ENCODE measurements at places on chromosomes 3 and 15. TPM values are rescaled to one million over a fixed set of nuclear protein-coding genes. Genes with fewer than 3 reads are reported as not detected.

The MYNN gene
- total RNA-seq = 12.7 TPM

DNA sequence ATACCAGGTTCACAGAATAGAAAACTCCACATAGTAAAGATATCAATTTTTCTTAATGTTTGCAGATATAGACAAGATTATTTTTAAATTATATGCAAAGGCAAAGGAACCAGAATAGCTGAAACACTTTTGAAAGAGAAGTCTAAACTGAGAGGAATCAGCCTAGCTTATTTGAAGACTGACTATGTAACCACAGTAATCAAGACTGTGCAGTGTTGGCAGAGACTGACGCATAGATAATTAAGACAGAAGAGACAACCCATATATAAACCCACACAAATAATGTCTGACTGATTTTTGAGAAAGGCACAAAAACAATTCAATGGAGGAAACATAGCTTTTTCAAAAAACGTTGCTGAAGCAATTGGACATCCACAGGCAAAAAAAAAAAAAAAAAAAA, 28.6 kb upstream of the ACKR4 start:
- no peak for DNase-seq

- no peak for DNase-seq
Observed at GRCh38 chr3:59483191-59483590, 433.4 kb upstream of the CFAP20DC start.

The HES1 gene
- 38.9 TPM for total RNA-seq

DNA sequence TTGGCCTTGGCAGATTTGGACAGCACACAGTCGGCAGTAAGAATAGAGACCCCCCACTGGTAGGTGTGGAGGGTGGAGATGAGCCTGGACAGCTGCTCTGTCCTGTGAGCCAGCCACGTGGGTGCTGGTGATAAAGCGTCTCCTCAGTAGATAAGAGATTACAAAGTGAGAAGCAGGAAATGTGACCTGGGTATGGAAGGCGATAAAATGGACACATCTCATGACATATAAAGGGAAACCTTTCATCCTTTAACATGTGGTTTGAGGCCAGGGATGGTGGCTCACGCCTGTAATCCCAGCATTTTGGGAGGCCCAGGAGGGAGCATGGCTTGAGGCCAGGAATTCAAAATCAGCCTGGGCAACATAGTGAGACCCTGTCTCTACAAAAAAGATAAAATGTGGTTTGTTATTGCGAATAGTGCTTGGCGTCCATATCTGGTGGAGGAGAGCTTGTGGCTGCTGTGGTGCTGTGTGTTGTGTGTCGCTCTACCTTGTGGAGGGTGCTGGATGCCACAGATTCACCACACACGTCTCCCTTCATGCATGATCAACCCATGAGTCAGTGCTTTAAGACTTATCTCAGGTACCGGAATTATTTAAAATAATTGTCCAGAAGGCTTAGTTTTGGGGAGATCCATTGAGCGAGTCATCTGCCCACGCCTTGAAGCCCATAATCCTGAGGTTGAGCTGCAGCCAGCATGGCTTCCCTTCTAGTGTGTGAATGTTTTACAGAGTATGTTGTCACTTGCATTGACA, 157.0 kb downstream of the GABRG3 start:
- DNase-seq = no peak

DNA sequence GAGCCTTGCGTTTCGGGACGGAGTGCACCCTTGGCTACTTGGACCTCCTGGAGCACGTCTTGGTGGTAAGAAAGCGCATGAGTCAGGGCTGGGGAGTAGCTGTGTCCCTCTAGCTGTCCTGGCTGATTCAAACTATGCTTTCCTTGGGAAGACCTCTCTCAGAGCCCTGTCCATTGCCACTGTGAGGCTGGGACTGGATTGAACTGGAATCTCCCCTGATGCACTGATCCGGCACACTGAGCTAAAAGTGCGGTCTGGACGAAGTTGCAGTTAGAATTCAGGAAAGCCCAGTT, 232.6 kb upstream of the TPM1 start:
- no peak for DNase-seq

The KBTBD8 gene
- total RNA-seq = 1.8 TPM

DNA sequence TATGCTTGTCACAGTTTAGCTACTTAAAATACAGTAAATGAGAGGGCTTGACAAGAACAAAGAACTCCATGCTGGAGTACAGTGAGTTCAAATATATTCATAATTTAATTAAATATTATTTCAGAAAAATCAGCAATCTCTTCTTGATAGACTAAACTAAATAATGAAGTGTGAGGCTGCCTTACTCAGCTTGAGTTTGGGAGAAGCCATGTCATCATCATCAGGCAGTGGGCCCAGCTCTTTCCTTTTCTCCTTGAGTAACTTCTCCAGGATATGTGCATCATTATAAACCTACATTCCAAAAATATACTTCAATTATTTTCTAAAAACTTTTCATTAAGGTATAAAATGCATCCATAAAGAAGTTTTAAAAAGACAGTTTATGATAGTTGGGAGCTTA, 70.5 kb downstream of the PBRM1 start:
- DNase-seq = no peak

- no peak for DNase-seq
Observed at GRCh38 chr3:99846477-99847160, 29.0 kb downstream of the CMSS1 start.

The PIERCE2 gene
- total RNA-seq = 1.3 TPM

- DNase-seq = no peak
Observed at GRCh38 chr3:168807448-168807847, 711.7 kb upstream of the GOLIM4 start.

DNA sequence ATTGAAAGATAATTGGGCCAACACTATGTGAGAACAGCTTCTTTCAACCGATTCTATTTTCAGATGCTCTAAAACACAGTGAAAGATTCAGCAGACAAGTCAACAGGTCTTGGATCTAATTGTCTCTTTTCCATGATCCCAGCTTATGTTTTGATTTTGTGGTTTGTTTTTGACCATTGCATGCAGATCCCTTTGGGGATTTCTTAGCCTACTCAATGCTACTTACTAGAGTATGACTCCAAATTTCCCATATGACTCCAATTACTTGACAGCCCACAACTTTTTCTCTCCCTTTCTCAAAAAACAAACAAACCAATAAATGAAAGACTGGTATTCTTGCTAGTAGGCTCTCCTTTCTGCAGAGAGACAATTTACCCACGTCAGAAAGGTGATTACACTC, 67.1 kb downstream of the KCNH8 start:
- DNase-seq = no peak

GRCh38 chr15:51089699-51090453, 4.8 kb downstream of the TNFAIP8L3 start:
- no peak for DNase-seq

DNA sequence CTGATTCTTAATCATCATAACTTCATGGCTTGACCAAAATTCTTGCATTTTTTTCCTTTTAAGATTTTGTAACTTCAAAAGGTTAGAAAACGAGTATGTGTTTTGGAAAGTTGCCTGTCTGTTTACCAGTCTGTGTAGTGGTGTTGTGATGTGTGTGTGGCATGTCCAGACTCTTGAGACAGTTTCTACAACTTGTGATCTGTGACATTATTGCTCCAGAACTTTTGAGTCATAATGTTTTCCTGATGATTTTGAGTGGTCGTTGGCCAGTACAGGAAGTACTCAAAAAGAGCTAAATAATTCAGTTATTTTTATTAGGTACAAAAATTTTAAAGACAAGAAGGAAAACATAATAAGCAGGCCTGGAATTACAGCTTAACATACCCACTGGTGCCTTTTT, 229.0 kb upstream of the C2CD4B start:
- DNase-seq = no peak

The SAMMSON gene
- not detected for total RNA-seq

DNA sequence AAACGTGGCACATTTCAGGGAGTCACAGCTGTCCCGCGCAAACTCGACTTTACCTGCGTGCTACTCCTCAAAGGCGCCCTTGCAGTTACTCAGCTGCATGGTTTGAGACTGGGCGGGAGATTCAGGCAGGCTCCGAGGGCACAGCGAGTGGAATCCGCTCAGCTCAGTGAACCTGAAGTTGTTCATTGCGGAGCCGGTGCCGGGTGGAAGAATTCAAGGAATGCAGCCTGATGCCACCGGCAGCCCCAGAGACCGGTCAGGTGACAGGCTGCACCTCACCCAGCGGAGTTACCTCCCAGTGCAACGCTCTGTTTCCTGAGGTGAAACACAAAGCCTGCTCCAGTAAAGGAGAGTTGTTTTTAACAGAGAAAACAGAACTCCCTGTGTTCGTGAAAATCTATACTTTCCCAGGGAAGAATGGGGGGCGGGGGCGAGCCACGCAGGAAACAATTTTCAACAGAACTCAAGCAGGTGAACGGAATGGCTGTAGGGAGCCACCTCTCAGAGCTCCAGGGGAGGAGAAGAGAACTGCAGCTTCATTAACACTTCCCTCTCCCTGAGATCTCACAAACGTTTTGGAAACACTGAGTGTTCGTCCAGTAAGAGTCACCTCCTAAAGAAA, 3.8 kb downstream of the VEPH1 start:
- no peak for DNase-seq

- no peak for DNase-seq
Observed at GRCh38 chr3:159128628-159129027, 326.8 kb downstream of the MFSD1 start.

The SMCO1 gene
- not detected for total RNA-seq

GRCh38 chr3:98577178-98577895, 16.1 kb downstream of the CPOX start:
- no peak for DNase-seq

The ADCY5 gene
- 107 TPM for total RNA-seq

GRCh38 chr3:39280571-39280970, 735 bp upstream of the CX3CR1 start:
- DNase-seq = no peak

GRCh38 chr15:69468241-69469121, 15.9 kb downstream of the RPLP1 start:
- no peak for DNase-seq

DNA sequence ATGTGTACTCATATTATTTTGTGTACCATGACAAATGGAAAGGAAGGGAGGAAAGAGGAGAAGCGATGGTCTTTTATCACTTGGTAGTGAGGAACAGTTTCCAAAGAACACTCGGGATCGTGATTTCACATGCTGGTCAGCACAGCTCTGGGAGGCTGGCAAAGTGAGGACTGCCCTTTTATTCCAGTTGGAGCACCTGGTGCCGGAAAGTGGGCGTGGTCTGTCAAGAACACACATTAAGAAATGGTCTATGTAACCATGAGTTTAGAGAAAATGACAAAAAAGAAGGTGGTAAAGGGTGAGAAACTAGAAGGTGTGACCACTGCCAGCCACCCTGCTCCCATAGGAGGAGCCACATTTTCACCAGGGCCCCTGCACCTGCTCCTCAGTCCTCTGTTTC, 7.0 kb upstream of the TSEN2 start:
- DNase-seq = peak; percentile 37

DNA sequence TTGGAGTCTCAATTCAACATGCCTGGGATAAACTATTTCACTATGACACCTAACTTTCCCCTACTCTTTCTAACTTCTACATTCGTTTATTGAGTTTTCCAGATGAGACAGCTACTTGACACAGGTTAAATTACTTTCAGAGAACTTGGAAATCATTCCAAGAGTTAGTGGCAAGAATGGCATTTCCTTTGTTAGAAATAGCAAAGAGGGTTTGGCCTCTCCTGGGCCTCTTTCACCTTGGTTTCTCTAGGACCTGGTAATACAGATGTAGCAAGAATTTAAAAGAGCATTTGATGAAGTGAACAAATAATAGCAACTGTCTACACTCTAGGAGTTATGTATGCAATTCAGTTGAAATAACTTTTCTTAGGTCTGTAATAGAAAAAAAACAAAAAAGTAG, 748.9 kb downstream of the MECOM start:
- DNase-seq = no peak

GRCh38 chr3:185959609-185960521, 22.1 kb upstream of the TRA2B start:
- no peak for DNase-seq

DNA sequence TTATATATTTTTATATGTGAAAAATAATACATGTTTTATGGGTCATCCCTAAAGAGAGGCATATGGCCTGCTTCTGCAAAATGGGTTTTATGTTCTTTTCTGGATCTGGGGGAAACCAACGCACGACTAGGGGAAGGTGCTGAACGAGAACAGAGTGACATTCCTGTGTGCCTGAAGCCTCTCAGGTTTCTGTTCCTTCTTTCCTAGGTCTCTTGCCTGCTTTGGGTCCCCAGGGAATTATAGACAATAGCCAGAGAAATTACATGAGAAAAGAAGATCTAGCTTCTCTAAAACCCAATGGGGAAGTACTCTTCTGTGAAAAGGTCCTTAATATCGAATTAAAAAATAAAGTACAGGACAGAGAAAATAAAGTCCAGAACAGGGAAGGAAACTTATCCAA, 66.5 kb downstream of the IGSF11 start:
- DNase-seq = no peak

GRCh38 chr3:32951410-32951811, at the start of gene CCR4:
CCR4 (plus strand) TSS chr3:32951644; CDS start chr3:32953423, 1,779 bp downstream.
- no peak for DNase-seq

- no peak for DNase-seq
Observed at GRCh38 chr3:155426524-155427230, 133.2 kb upstream of the STRIT1 start.

DNA sequence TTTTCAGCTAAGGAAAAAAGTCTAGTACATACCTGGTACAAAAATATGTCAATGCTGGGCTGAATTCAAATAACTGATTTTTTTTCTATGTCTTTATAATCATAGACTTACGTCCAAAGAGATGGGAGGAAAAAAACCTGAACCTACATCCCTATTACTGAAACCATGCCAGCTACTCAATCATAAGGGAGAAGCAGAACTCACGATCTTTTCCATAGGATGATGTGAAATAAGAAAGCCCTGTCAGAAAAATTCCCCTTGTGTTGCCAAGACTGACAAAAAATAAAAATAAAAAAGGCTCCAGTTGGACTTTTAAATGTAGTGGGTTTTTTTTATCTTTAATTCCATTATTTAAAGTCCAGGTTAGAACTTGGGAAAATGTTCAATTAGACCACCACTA, 3.3 kb downstream of the MSL2 start:
- DNase-seq = no peak

GRCh38 chr3:12944849-12945248, 103.5 kb upstream of the RPL32 start:
- no peak for DNase-seq

The TRPM1 gene
- 0.93 TPM for total RNA-seq

GRCh38 chr3:8110966-8111798, 390.4 kb upstream of the LMCD1 start:
- no peak for DNase-seq

The RBP2 gene
- 5.3 TPM for total RNA-seq
